Substantia nigra (tissue), 51 donors: ENCODE measurements at places on chromosomes 13 and 19.

DNA sequence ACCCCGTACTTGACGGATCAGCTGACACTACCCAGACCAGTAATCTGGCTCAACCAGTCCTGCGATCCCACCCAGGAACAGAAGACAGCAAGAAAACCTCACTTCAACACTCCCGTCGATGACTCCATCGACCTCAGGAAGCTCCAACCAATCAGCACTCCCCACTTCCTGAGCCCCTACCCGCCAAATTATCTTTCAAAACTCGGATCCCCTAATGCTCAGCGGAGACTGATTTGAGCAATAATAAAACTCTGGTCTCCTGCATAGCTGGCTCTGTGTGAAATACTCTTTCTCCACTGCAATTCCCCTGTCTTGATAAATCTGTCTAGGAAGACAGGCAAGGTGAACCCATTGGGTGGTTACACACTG, 1.2 kb downstream of the LSM4 start:
- no peak for DNase-seq

GRCh38 chr19:3335431-3336350, 30.7 kb upstream of the NFIC start:
- DNase-seq = no peak

DNA sequence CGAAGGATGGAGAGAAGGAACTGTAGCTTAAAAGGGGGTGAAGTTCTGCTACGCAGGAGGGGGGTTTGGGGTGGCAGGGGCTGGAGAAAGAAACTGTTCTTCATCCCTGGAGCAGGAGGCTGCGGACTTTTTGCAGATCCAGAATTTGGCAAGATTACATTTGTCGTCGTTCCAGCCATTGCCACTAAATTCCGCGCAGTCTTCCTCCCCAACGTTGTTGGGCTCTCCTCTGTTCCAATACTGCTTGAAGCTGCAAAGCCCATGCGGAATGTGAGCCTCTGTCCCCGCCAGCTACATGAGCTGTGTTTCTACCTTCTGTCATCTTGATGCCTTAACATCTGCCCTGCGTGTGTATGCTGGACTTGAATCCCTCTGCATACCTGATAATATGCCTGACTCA, 4.3 kb downstream of the CD209 start:
- no peak for DNase-seq

DNA sequence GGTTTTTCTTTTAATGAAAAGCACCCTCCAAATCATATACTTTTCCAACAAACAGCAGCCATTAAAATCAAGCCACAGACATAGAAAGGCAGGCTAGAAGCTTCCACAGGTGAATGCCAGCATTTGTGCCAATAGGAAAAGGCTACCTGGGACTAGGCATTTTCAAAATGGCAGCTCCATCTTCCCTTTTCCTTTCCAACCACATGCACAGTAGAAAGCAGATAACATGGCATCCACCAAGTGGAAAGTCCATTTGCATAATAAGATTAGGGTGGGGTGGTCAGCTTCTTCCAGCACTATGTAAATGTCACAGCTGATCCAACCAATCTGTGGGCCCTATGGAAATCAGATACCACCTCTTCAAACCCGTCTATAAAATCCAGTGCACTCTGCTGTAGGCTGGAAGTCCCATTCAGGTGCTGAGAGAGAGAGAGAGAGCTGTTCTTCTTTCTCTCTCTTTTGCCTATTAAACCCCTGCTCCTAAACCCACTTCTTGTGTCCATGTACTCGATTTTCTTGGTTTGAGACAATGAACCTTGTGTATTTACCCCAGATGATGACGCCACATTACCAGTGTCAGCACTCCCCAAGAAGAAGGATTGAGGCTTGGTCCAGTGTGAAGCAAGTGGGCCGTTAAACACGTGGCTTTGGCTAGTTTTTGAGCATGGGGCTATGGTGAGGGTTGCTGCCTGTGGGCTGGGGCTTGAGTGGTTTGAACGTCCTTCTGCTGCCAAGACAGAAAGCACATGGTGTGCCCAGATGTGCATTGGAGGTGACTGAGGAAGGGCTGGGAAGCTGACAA, 24.2 kb upstream of the IGFL1 start:
- no peak for DNase-seq

DNA sequence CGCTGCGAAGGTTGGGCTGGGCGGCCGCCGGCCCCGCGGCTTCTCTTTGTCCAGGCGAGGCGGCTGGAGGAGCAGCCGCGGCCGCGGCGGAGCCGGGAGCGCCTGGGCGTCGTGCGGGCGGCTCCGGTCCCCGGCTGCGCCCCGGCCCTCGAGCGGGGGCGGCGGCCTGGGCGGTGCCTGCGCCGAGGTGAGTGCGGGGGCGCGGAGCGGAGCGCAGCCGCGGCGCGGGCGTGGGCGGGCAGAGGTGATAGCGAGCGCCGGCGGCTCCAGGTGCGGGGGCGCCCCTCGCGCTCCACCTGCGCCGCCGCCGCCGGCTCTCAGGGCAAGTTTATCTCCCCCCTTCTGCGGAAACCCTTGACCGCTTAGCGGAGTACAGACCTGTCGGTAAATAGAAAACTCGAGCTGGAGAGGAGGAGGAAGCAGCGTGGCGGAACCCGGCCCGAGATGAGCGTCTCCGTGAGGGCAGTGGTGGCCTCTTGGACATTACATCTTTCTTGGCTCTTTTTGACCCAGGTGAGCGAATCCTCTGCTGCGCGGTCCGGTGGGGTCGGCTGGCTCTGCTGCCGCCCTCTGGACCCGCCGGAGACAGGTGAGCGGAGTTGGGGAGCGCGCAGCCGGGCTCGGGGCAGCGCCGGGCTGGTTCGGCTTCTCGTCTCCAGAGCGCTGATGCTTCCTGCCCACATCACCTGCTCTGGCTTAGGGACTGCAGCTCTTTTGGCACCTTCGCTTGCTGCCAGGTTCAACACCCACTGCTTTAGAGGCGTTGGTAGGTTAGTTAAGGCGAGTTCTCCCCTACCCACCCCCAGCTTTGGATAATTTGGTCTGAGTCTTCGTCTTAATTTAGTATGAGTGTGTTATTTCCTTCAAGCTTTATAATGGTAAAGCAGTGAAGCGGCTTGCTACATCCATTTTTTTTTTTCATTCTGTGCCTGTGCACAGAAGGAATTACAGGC, at the start of gene MTUS2:
MTUS2 (plus strand) TSS at position 241 of the 953 bp plus-strand sequence.
- no peak for DNase-seq

GRCh38 chr13:110746438-110746837, 32.9 kb downstream of the ING1 start:
- DNase-seq = no peak

- no peak for DNase-seq
Measured at GRCh38 chr19:17358395-17358794, 18.7 kb downstream of the PLVAP start.

DNA sequence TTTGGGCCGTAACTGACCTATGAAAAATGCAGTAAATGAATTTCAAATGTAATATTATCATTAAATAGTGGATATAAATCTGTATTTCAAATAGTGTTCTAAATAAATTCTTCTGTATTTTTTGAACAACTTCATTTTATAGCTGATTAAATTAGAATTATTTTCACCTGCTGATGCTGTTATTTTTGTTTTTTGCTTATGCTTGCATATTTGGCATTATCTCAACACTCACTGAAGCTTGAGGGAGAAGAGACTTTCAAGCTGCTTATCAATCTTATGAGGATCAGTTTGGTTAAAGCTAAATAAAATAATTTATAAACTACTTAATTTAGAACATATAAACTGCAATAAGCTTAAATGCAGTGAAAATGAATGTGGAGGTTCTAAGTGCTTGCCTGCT, 251.3 kb upstream of the PCDH9 start:
- DNase-seq = no peak

DNA sequence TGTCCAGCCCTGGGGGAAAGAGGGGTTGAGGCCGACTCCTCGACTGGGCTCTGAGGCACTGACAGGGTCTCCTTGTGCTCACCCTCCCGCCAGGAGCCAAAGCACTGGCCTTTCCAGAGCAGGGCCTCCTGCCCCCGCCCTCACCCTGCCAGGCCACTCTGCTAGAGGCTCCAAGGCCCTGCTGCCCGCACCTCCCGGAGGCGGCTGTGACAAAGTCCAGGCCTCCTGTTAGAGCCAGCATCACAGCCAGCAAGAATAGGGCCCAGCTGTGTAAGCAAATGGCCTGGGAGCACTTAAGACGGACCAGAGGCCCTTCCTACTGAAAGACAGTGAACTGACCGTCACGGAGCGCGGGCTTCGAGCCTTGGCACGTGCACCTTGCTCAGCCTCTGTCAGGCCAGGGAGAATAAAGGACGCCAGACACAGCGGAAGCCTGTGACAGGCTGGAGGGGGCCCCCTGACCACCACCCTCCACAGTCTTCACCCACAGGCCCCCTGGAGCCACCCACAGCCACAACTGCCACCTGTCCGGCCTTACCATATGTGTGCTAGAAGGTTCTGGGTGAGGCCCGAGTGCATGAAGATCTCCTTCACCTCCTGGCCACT, 50.9 kb downstream of the EPS15L1 start:
- no peak for DNase-seq

DNA sequence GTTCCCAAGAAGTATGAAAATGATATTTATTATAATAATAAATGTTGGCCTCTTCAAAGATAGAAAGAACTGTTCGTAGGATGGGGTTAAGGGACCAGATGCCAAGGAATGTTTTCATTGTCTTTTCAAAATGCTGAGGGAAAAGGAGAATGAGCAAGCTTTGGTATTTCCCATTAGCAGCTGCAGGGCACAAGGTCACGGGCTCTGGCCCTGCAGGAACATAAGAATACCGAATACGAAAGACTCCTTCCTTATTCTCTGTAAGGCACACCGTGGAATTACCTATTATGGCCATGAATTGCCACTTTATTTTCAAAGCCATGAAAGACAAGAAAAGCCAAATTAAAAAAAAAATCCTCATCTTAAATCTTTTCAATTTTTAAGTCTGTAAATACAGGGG, 49.6 kb upstream of the OLFM4 start:
- DNase-seq = no peak

DNA sequence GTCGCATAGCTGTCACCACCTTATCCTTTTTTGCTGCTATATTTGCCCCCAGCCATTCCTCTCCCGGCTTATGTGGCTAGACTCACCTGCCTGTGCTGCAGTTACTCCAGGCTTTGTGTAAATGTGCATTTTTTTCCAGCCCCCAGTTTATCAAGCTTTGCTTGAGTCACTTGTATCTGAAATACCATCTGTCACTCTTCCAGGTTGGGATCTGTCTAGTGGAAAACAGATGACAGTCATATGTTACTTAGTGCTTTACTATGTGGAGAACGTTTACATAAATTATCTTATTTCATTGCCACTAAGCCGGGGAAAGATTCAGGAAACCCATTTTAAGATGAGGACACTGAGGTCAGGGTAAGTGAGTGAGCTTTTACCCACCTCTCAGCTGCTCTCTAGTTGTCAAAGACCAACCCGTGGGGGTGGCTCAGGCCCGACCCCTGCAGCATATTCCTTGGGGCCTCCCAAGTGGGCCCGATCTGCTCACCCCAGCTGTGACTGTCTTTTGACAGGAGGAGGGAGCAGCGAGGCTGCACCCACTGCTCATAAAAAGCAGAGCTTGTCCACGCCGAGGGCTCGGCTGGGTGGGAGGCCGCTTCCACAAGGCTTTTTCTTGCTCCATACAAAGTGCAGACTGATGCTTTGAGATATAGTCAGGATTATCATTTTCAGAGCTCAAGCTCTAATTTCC, 7.2 kb downstream of the GJB2 start:
- no peak for DNase-seq

DNA sequence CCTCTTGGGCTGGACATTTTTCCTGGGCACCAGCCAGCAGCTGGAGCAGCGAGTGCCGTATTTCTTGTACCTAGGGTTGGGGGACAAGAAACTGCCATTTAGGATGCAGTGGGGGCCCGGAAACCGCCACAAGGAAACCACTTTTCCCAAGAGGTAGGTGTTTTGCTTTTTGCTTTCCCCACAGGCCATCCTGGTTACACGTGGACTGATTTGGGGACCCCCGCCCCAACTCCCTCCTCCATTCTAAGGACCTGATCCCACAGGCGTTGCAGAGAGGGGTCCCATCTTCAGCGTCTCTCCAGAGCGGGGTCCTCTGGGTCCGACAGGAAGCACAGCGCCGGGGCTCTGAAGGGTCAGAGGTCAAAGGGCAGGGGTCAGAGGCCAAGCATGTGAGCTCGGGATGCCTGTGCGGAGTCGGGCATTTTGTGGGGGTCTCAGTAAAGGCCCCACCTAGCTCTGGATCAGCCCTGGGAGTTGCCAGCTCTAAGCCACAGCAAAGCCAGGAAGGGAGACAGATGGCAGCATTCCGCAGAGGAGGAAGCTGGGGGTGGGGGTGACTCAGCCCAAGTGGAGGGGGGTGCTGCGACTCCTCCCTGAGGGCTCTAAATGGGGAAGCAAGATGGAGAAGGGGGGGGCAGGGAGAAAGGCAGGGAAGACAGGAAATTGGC, 4.3 kb downstream of the ZGLP1 start:
- DNase-seq = no peak

- no peak for DNase-seq
Measured at GRCh38 chr19:56821209-56821608, 19.3 kb downstream of the PEG3 start.

DNA sequence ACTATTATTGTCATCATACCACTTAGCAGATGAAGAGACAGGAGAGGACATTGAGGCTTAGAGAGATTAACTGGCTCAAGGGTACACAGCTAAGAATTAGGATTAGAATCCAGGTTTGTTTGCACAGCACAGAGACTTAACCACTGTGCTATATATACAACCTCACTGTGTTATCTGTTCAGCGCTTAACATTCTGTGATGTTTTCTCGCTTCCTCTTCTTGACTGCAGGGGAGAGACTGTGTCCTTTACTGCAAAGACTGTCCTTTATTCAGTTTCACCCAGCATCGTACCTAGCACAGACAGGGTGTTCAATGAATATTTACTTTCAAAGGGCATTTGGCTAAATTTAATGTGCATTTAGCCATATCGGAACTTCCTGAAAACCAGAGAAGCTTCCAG, 54.9 kb upstream of the PCDH8 start:
- no peak for DNase-seq

DNA sequence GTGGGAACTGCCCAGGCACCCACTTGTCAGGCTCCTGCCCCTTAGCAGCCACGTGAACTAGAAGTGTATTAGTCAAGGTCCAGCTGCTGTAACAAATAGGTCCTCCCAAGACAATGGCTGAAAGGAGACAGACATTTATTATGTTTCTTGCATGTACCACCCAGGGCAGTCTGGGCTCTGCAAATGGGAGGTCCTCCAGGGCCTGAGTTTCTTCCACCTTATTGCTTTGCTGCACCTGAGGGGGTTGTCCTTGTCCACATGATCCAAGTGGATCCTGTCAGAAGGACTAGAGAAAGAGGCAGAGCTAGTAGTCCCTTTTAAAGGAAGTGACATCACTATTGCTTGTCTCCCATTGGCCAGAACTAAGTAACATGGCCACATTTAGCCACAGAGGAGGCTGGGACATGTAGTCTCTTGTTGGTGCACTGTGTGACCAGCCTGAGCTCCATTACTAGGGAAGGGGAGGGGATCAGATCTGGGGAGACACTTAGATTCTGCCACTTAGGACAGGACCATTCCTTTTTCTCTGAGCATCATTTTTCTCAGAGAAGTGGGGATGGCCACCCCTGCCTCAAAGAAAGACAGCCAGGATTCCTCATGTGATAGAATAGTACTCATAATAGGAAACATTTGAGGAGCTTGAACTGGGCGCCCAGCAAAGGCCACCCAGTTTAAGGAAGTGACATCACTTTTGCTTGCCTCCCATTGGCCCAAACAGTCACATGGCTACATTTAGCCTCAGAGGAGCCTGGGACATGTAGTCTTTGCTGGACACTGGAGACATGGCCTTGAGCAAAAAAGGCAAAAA, 15.1 kb downstream of the CC2D1A start:
- DNase-seq = no peak
